GM23248 (cell line): ENCODE measurements at places on chromosomes 7 and 10. TPM values are rescaled to one million over a fixed set of nuclear protein-coding genes. Genes with fewer than 3 reads are reported as not detected.

DNA sequence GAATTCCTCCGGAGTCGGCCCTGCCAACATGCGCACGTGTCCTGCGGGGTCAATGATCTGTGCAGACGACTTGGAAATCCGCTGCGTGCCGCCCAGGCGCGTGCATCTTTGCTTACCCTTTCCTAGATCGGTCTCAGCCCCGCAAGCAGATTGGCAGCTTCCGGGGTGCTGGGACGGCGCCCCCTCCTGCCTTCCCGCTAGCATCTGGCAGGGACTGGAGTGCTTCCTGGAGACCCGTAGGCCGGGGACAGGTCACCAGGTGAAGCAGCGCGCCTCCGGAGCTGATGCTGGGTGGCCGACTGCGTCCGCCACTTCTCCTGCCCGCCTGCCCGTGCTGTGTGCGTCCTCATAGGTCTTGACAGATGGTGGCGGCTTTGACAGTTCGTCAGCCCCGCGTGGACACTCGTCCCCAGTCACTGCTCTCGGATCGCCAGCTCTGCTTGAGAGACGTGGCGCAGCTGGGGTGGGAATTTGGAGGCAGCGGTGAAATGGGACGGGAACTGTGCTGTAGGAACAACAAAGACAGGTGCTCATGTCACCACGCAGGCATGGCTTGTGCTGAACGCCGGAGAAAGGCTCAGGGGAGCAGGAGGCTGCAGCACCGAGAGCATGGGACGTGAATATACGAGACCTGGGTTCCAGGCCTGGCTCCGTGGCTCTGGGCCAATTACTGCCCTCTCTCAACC, 21.9 kb upstream of the KCNK18 start:
- H3K27ac ChIP-seq, result no peak overlapping the region
- no peaks in the 10 kb centered on the region for H3K4me1 ChIP-seq
- DNase-seq, result no peak
- no peaks in the 10 kb centered on the region for H3K36me3 ChIP-seq
- H3K27me3 ChIP-seq, result peaks cover 42% of the 10 kb centered on the region
- peak overlapping the region; percentile 66 for H3K4me3 ChIP-seq

Gene CYP3A4
- total RNA-seq, result not detected in 2 replicates

Gene TLL2
- 0.43 TPM in 1 of 2 replicates, not detected in the other for total RNA-seq

- no peak for DNase-seq
- no peak overlapping the region for H3K4me3 ChIP-seq
- H3K4me1 ChIP-seq, result peaks cover 6% of the 10 kb centered on the region
- H3K27ac ChIP-seq, result no peak overlapping the region
- H3K27me3 ChIP-seq, result no peaks in the 10 kb centered on the region
- no peaks in the 10 kb centered on the region for H3K36me3 ChIP-seq
Measured at GRCh38 chr10:130105724-130106123, 4.9 kb downstream of the C10orf143 start.

DNA sequence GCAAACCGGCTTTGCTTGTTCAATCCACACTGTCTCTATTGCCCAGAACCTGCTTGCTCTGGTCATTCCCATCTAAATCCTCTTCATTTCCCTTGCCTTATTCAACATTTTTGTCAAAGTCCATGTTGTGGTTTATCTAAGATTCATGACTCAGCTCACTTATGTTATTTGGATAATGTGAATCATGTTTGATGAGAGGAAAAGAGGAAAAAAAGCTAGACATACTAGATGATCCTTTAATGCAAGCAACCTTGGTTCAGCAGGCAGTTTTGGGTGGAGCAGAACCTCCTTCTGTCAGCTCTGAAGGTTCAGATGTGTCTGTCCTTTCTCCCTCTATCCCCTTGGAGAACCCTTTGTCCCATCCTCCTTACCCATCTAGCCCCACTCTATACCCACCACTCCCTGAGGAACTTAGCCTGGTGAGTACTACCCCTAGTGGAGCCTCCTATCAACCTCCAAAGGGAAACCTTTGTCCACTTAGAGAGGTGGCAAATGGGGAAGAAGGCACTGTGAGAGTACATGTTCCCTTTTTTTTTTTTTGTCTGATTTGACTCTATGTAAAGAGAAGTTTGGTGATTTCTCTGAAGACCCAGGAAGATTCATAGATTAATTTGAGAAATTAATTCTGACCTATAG, 2.1 kb upstream of the SAMD9L start:
- no peaks in the 10 kb centered on the region for H3K36me3 ChIP-seq
- no peaks in the 10 kb centered on the region for H3K27me3 ChIP-seq
- DNase-seq, result peak; percentile 84
- no peak overlapping the region for H3K4me3 ChIP-seq

Gene ATP6V0A4
- 0.43 and 1.4 TPM in 2 replicates for total RNA-seq

GRCh38 chr7:151086802-151087244, 548 bp downstream of the AGAP3 start:
- peak overlapping the region; percentile 87 for H3K4me3 ChIP-seq
- peaks cover 29% of the 10 kb centered on the region for H3K4me1 ChIP-seq
- no peaks in the 10 kb centered on the region for H3K27me3 ChIP-seq
- peak; percentile 76 for DNase-seq
- H3K36me3 ChIP-seq, result no peaks in the 10 kb centered on the region

- H3K4me3 ChIP-seq, result no peak overlapping the region
- no peaks in the 10 kb centered on the region for H3K36me3 ChIP-seq
- H3K4me1 ChIP-seq, result no peaks in the 10 kb centered on the region
- H3K27ac ChIP-seq, result no peak overlapping the region
- H3K27me3 ChIP-seq, result no peaks in the 10 kb centered on the region; the same call in 1 of the 2 replicates
Measured at GRCh38 chr7:132500727-132501440, 75.4 kb downstream of the PLXNA4 start.

Gene VPS50
- total RNA-seq, result 23.3 and 30.9 TPM in 2 replicates

DNA sequence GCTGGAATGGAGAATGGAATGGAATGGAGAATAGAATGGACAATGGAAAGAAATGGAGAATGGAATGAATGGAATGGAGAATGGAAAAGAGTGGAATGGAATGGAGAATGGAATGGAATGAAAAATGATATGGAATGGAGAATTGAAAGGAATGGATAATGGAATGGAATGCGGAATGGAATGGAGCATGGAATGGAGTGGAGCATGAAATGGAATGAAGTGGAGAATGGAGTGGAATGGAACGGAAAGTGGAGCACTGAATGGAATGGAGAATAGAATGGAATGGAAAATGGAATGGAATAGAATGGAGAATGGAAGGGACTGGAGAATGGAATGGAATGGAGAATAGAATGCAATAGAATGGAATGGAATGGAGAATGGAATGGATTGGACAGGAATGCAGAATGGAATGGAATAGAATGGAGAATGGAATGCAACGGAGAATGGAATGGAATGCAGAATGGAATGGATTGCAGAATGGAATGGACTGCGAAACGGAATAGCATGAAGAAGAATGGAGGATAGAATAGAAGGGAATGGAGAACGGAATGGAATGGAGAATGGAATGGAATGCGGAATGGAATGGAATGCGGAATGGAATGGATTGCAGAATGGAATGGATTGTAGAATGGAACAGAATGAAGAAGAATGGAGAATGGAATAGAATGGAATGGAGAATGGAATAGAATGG, 89.4 kb downstream of the NSUN6 start:
- H3K4me3 ChIP-seq, result no peak overlapping the region
- no peak overlapping the region for H3K27ac ChIP-seq
- H3K36me3 ChIP-seq, result no peaks in the 10 kb centered on the region; the same call in 1 of the 2 replicates
- no peak for DNase-seq

GRCh38 chr7:72785166-72785955, 42.6 kb downstream of the TYW1B start:
- H3K36me3 ChIP-seq, result no peaks in the 10 kb centered on the region
- H3K27ac ChIP-seq, result no peak overlapping the region
- no peaks in the 10 kb centered on the region for H3K27me3 ChIP-seq
- H3K4me3 ChIP-seq, result no peak overlapping the region
- peak; percentile 81 for DNase-seq
- H3K4me1 ChIP-seq, result peaks cover 24% of the 10 kb centered on the region

Gene HMX3
- not detected in 2 replicates for total RNA-seq
